ENCODE measurements at places on chromosomes 11 and 22.

DNA sequence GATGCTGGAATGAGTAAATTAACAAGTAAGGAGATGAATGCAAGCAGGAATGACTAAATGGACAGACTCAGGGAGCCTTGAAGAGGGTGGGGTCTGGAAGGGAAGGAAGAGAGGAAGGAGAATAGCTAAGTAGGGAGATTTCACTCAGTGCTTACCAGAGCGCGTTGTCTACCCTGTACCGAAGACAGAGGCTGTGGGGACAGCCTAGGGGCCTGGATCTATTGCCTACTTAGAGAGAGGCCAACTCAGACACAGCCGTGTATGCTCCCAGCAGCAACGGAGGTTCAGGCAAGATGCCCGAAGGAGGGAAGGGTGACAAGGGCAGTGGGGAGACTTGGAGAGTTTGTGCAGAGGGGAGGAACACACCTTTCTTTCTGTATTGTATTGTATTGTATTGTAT, at the start of gene FOLR2:
FOLR2 (plus strand) TSS at position 157 of the 400 bp plus-strand sequence. CDS start 1,791 bp downstream, outside the sequence.
- no peak for DNase-seq

GRCh38 chr11:17528181-17528691, 16.0 kb downstream of the USH1C start:
- DNase-seq = peak; percentile 41

DNA sequence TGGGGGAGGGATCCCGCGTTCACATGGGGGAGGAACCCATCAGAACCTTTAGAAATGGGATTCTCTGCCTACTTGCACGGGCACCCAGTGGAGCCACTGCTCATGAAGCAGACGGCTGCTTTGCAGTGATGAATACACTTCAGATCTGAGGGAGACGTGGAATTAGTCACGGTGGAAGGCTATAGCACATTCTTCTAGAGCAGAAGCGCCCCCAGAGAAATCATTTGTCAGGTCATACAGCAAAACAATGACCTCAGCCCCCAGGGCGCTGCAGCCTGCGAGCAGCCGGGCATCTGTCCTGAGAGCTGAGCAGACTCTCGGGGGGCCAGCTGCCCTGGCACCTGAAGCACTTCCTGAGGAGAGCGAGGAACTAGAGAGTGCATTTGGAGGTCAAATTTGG, 12.7 kb downstream of the TP53AIP1 start:
- no peak for DNase-seq

GRCh38 chr11:76307396-76307795, 73.5 kb downstream of the THAP12 start:
- DNase-seq = no peak

GRCh38 chr22:46088541-46089311, 61.6 kb upstream of the PPARA start:
- no peak for DNase-seq

All from RKO (cell line).